Right lobe of liver (tissue), 6 donors: ENCODE measurements at places on chromosomes 1 and 21.

GRCh38 chr1:24544239-24544638, 11.6 kb upstream of the NCMAP start:
- DNase-seq = no peak

DNA sequence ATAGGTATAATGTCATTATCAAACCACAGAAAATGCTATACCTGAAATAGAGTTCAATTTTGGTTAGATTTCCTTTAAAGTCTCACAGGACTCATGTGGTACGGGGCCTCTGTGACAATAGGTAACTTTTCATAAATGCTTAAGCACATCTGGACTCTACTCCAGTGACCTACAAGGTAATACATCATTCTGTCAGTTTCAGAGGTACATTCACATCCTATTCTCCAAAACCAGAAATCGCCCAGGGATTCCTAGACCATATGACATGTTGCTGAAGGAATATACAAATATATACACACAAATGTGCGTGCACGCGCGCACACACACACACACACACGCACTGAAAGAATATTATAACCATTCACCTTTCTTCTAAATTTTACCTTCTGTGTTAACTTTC, 311.8 kb downstream of the SMYD3 start:
- no peak for DNase-seq

DNA sequence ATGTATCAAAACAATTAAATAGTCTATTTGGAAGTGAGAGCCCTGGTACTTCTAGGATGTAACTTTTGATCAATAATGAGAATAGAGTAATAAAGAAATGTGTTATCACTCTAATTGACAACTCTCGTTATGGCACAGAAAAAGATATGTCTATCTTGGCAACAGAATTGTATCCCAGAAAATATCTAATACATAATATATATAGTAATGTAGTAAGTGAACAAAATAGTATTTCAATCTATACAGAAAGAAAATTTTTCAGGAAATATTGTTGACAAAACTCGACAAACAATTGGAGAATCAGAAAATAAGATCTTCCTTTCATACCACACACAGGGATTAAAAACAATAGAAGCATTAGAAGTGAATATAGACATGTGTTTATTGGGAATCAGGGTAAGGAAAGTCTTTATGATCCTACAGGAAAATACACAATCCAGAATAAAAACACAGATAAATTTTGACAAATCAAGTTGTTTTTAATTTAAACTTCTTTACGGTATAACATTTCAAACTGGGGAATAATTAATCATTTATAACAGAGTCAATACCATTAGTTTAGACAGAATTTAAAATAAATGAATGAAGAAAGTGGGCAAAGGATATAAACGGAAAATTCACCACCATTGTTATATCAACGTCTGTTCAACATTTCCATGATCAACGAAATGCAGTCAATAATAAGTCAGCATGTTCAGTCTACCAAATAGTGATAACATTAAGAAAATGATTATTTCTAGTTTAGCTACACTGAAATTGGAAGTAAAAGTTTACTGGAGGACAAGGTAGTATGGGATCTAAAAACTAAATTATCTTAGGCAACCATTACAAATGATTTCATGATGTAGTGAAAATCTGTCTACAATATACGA, 1526.5 kb upstream of the TPTE start:
- no peak for DNase-seq

DNA sequence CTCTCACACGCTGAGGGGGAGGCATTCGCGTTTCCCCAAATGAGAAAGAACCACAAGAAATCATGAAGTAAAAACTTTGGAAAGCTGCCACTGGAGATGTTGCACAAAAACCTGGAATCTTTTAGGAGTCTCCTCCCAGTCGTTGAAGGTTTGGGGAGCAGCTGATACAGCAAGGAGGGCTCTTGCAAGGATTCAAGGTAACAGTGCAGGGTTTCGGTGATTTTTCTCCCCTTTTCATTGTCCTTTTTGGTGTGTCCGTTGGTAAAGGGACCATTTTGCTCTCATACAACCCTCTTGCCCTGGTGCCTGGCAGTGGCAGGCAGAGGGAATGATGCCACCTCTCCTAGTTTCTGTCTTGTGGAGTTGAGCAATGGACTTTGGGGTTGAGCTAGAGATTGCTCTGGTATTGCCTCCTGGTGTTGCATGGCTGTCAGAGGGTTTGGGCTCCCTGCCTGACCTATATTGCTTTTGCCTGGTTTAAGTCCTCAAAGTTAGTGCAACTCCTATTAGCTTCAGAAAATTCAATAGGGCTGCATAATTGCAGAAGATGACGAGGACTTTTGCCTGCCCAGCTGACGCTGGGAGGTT, 872 bp downstream of the BRINP2 start:
- DNase-seq = no peak

- no peak for DNase-seq
These were observed 70.0 kb downstream of the PLXNA2 start for GRCh38 chr1:208174200-208174599.
